ENCODE measurements at places on chromosomes 16 and 17.

GRCh38 chr16:71467810-71468209 lies 5.8 kb upstream of the ZNF23 start:
- DNase-seq: peak; percentile 14

- no peak for DNase-seq
Observed at GRCh38 chr16:28923652-28924398, 1.2 kb downstream of the RABEP2 start.

DNA sequence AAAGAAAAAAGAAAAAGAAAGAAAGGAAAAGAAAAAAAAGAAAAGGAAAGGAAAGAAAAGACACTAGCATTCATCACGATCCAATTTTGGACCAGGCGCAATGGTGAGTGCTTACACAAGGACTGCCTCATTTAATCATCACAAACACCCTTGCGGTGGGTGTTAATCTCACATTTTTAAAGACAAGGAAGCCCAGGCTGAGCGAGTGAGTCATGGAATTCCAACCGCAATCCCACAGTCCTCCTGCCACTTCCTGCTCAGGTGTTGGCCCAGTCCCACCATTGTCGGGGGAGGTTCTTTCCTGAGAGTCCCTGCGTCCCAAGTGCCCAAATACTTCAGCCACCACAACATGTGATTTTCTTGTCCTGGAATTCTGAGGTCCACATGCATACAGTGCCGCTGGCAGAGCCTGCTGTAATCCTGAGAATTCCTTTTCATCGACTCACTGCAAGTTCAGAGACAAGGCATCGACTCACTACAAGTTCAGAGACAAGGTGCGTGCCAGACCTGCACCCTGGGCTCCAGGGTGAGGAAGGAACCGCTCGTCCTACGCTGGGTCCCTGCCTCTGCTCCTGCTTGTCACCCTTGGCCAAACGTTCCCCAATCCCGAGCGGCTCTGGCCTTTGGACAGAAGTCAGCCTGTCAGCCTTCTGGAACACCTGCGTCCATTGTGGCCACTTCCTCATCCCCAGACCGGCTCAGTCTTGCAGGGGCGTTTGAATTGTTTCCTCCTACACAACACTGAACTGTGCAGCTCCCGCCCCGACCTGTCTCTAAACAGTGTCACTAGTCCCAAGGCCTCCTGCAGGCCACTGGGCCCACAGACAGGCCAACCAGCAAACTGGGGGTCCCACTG lies 5.8 kb downstream of the ZG16B start:
- no peak for DNase-seq

GRCh38 chr17:40952661-40953060 lies 14.1 kb downstream of the KRT39 start:
- no peak for DNase-seq

GRCh38 chr17:31414550-31414918 lies 23.1 kb downstream of the RAB11FIP4 start:
- no peak for DNase-seq

DNA sequence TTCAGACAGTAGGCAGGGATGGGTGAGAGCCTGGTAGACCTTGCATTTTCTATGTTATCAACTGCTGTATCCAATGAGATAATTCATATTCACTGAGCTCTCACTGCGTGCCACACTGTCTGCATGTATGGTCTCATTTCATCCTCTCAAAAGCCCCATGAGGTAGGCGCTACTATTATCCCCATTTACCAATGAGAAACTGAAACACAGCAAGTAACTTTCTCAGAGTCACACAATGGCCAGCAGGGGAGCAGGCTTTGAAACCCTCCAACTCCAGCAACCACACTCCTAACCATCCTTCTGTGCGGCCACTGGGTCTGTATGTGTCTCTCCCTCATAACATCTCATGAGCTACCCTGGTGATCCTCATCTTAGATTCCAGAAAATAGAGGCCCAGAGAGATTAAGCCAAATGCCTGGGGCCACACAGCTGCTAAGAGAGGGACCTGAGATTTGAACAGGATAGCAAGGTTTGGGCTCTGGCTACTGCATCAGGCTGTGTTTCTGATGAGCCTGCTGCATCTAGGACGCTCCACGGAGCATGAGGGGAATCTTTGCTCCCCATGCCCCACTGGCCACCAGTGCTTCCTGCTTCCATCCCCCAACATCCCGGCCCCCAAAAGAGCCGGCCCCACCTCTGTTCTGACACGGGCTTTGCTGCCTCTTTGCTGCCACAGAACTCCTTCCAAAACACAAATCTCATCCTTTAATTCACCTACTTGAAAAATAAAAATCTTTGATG lies 3.2 kb downstream of the CCR7 start:
- DNase-seq: peak; percentile 74

- DNase-seq: peak; percentile 66
Observed at GRCh38 chr17:81832608-81833159, 407 bp downstream of the MCRIP1 start.

- DNase-seq: no peak
Observed at GRCh38 chr17:9953492-9953891, 48.4 kb upstream of the RCVRN start.

DNA sequence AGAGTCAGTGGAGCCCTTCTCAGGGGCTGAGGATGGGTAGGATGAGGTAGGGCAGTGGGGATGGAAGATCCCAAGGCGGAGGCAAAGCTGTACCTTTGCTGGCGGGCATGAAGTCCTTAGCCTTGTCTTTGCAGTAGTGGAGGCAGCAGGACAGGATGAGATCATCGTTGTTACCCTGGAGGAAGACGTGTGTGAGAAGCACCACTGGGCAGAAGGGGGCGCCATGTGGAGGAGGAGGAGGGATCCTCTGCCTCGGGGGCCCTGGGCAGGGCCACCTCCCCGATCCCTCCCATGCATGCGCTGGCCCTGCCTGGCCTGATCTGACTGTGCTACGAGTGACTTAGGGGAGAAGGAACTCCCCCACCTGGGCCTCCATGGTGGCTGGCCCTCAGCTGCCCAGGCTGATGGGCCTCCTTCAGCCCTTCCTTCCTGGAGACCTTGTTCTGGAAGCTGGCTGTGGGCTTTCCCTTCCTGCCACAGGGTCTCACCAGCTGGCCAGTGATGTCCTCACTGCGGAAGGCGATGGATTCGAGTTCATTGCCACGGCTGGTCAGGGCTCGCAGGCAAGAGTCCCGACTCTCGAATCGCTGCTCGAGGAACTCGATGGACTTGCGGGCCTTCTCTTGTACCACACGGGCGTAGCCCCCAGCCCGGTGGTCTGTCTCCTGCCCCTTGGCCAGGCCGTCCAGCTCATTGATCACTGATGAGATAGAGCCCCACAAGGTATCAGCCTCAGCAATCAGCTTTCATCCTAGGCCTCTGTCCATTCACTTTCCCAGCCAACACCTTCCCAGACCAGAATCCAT lies 10.3 kb downstream of the HIC1 start:
- peak; percentile 73 for DNase-seq

DNA sequence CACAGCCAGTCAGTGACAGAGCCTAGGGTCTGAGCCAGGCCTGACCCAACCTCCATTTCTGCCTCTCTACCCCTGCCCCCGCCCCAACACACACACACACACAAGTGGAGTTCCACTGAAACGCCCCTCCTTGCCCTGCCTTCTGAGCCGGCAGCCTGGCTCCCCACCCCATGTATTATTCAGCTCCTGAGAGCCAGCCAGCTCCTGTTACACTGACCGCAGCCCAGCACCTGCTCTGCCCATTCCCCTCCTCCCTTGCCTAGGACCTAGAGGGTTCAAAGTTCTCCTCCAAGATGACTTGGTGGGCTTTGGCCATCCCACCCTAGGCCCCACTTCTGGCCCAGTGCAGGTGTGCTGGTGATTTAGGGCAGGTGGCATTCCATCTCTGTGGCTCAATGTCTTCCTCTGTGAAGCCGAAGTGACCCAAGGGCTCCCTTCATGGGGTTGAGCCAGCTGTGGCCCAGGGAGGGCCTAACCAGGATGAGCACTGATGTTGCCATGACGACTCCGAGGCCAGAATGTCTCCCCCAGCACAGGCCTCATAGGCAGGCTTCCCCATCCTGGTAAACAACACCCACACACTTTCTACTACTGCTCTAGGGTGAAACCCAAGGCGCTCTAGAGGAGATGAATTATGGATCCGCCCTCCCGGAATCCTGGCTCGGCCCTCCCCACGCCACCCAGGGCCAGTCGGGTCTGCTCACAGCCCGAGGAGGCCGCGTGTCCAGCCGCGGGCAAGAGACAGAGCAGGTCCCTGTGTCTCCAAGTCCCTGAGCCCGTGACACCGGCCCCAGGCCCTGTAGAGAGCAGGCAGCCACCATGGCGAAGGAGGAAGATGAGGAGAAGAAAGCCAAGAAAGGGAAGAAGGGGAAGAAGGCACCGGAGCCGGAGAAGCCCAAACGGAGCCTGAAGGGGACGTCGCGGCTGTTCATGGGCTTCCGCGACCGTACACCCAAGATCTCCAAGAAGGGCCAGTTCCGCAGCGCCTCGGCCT lies 9.7 kb downstream of the MYO15A start:
- no peak for DNase-seq

- no peak for DNase-seq
Observed at GRCh38 chr16:81818568-81818896, 39.4 kb downstream of the PLCG2 start.

DNA sequence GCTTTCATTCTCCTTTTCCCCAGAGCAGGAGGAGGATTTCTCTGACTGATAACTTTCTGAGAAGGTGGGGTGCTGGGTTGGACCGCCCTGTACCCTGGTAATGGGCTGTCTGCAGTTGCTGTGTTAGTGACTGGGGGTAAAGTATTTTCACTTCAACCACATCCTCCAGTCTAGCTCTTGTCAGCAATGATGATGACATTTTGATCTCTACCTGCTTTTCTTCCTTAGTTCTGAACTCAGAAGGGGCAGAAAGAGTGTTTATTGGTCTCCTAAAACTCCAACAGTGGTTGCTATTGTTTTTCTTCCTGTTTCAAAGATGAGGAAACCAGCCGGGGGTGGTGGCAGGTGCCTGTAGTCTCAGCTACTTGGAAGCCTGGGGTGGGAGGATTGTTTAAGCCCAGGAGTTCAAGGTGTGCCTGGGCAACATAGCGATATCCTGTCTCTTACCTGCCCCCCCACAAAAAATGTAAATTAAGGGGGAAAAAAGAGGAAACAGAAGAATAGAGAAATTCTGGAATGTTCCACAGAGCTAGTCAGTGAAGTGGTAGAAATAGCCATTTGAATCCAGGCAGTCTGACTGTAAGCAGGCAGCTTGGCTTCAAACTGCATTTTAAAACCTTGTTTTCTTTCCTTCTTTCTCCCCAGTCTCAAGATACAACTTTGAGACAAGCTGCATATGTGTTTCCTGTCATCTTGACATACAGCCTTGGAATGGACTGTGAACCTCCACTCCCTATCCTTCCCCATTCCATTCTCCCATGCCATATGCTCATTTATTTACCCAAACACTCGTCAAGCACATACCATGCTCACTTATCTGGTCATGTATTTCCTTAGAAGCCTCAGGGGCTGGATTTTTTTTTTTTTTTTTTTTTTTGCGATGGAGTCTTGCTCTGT lies 3.3 kb upstream of the N4BP1 start:
- peak; percentile 66 for DNase-seq

GRCh38 chr17:77145612-77146245 lies 5.0 kb downstream of the SEC14L1 start:
- no peak for DNase-seq

GRCh38 chr17:80931421-80932265 lies 60.0 kb upstream of the CHMP6 start:
- DNase-seq: no peak

DNA sequence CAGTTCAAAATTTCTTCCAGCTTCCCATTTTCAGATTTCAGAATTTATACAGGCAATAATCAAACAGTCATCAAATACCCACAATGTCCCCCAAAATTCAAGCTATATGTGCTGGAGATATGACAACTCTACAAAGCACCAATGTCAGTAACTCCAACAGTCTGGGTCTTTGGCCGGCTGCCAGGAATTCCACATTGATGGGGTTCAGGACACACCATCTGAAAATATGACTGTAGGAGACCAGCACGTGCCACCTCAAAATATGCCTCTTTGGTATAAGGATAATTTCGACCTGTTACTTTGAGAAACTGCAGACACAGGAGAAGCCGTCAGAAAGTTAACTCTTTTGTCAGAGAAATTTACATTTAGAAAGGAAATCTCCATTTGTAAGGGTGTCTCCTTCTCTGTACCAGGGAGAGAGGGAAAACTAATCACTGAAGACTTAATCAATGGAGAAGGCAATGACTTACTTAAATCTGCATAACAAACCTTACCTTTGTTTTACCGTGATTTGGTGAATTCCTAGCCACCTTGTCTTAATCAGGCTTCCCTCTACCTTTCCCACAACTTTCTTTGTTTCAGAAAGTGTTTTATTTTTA lies 594.3 kb upstream of the CDH5 start:
- no peak for DNase-seq

GRCh38 chr17:40450175-40450574 lies 6.9 kb downstream of the IGFBP4 start:
- DNase-seq: peak; percentile 16

DNA sequence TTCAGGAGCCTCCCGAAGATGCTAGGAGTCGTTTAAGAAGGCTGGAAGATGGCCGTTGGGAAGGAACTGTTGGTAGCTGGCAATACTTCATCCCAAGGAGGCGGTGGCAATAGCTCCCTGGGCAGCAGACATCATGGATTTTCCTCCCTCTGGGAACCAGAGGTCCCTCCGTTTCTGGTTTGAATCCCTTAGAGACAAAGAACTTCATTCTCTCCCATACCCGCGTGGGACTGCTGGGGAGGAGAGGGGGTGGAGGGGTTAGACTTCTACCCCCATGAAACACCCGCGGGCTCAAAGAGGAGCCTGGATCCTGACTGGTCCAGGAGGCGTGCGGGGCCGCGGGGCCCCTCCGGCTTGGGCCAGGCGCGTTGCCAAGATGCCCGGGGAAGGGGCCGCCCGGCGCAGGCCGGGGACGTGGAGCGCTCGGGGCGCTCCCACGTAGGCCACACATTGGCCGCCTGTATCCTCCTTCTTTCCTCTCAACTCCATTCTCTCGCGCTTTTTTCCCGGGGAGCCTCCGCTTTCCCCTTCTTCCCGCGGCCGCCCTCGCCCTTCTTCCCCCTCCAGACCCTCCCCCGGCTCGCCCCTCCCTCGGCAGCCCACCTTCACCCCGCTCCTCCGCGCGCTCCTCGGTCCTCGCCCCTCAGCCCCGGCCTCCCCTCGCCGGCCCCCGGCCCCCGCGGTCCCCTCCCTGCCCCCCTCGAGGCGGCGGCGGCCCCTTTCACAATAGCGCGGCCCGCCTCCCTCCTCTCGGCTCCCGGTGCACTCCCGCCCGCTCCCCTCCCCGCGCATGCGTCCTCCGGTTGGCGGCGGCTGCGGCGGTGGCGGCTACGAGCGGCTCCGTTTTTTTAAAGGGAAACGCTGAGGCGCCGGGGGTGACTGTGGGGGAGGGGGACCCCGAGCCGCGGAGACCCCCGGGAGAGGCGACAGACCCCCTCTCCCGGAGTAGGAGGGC lies at the start of gene MSL1:
Gene MSL1, plus strand, starts transcription at position 791 of the 955 bp plus-strand sequence. CDS start 642 bp downstream, outside the sequence.
- peak; percentile 89 for DNase-seq
